ENCODE measurements at places on chromosomes 6 and 20. TPM values are rescaled to one million over a fixed set of nuclear protein-coding genes. Genes with fewer than 3 reads are reported as not detected.

The MACROD2 gene
- 0.51 TPM for total RNA-seq

The ESR1 gene
- total RNA-seq = not detected

The LINC00237 gene
- not detected for total RNA-seq

The SPATS1 gene
- not detected for total RNA-seq

The LGSN gene
- 0.53 TPM for total RNA-seq

The GABRR1 gene
- not detected for total RNA-seq

The ABCF1 gene
- 104 TPM for total RNA-seq

The HINT3 gene
- total RNA-seq = 22.8 TPM

The WFDC12 gene
- not detected for total RNA-seq

The GHRH gene
- total RNA-seq = not detected

The NHLRC1 gene
- 0.20 TPM for total RNA-seq

The ZC2HC1B gene
- total RNA-seq = not detected
